Anterior cingulate cortex (tissue), 58 donors: ENCODE measurements at places on chromosomes 7 and 10.

DNA sequence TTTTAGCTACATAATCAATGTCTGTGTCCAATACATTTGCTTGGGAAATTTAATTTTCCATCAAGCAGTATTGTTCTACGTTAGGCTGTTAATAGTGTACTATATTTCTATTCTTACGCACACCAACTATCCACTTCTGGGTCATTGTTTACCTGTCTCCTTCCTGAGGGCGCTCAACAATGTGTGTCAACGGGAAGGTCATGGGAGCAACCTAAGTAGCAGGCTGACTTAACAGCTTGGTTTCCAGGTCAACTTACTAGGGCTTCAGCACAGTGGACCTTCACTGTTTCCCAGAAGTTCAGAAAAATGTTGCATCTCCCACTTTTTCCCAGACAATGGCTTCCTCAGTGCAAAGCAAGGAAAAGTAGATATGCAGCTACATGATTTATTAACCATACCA is 13.7 kb downstream of the THSD7A start:
- DNase-seq: no peak

DNA sequence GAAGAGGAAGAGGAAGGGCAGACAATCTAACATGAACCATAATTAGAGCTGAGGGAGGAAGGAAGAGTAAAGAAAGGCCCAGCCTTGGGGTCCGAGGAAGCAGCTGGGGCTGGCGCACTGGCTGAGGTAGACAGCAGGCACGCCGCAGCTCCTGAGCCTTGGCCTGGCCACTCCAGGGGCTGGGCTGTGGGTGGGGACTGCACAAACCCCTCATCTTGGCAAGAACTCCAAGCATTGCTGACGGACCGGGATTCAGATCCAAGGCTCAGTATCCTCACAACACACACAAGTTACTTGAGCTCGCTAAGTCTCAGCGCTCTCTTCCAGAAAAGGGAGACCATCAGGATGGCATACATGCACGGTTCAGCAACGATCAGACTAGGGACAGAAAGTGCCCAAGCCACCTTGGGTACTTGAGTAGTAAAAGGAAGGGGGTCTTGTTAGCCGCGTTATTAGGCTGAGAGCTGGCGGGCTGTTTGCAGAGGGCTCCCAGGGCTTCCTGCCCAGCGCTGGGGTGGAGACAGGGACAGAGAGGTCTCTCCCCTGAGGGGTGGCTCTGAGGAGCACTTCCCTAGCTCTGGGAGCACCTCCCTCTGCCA is 4.5 kb downstream of the TNS3 start:
- no peak for DNase-seq

DNA sequence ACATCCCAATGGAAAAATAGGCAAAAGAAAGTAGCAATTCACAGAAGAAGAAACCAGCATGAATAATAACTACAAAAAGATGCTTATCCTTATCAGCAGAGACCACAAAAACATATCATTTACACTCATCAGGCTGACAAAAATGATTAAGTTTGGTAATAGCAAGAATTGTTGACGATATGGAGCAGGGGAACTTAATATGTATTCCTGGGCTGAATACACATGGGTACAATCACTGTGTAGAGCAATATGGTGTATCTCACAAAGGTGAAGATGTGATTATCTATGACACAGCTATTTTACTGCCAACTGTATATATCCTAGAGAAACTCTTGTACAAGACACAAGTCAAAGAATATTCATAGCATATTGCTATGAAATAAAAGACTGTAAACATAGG is 141.8 kb upstream of the NOBOX start:
- no peak for DNase-seq

- DNase-seq: no peak
These were observed 108.9 kb upstream of the FRMD4A start for GRCh38 chr10:14439451-14440259.

DNA sequence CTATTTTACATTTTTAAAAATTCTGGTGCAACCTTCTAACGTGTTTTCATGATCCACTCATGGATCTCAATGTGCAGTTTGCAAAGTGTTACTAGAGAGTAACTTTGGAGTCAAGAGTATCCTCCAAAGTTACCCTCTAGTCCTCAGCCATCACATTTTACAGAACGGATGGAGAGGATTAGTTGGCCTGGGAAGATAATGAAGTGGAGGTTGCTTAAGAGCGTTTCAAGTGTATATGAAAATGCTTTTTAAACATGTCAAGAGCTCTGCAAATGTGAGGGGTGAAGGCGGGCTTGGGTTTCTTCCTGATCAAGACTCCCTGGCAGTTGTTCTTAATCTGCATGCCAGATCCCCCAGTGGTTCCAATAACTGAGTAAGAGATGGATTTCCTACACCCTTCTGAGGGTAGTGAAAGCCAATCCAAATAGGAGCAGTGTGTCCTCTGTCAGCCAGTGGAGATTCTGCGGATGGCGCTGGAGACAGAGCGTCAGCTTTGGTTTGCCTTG is 299.4 kb upstream of the NPVF start:
- DNase-seq: no peak

- no peak for DNase-seq
These were observed 67.6 kb upstream of the C1GALT1 start for GRCh38 chr7:7114575-7115291.

- no peak for DNase-seq
These were observed 83.2 kb downstream of the COBL start for GRCh38 chr7:51233374-51233773.

- DNase-seq: no peak
These were observed 12.2 kb downstream of the PDZD8 start for GRCh38 chr10:117363028-117363427.

- no peak for DNase-seq
These were observed 121.8 kb downstream of the UBE2H start for GRCh38 chr7:129830949-129831348.

GRCh38 chr7:84847038-84847437 is 339.8 kb downstream of the SEMA3D start:
- no peak for DNase-seq

- peak; percentile 93 for DNase-seq
These were observed at the start of gene CCSER2 for GRCh38 chr10:84328418-84329195. CCSER2 (plus strand) TSS chr10:84328589; CDS start chr10:84371053, 42,464 bp downstream.

GRCh38 chr7:73526896-73527821 is 5.1 kb upstream of the BAZ1B start:
- DNase-seq: no peak

DNA sequence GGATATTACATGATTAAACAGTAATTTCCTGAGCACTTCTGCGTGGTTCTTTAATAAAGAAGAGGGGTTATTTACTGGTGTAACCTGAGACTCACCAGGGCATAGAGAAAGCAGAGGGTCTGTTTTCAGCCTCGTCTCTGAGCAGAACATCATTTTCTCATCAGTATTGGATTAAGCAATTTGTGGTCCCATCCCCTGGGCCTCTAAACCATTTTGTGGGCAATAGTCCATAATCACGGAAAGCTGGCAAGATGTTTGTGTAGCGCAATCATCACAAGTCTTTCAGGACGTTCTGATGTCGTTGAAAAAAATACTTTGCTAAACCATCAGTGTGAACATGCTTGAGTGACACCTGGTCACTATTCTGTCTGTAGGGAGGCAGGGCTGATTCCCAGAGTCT is 37.1 kb upstream of the SEC61G start:
- no peak for DNase-seq

DNA sequence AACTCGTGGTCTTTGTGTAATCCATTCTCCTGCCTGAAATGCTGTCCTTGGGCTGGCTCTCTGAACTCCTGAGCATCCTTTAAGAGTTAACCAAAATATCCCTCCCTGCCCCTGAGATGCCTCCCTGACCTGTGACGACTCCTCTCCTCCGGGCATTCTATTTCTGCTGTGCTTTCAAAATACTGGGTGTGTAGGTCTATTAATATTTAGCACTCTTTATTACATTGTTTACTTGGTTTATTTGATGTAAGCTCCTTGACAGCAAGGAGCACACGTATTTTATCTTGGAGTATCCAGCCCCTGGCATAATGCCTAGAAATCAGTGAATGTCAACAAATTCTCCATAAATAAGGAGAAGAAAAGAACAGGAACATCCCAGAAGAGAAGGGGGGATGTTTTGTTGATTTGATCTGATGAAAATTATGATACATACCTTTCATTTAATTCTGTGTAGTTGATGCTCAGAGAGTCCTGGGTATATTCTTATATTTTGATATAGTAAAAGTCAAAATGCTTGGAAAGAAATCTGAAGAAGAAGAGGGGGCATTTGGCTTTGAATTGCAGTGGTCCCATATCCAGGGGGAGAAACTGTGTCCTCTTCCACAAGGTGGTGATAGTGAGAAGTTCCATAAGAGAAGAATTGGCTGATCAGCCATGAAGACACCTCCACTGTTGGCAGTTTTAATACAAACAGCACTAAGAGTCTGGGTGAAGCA is 107.7 kb upstream of the MPP7 start:
- no peak for DNase-seq

DNA sequence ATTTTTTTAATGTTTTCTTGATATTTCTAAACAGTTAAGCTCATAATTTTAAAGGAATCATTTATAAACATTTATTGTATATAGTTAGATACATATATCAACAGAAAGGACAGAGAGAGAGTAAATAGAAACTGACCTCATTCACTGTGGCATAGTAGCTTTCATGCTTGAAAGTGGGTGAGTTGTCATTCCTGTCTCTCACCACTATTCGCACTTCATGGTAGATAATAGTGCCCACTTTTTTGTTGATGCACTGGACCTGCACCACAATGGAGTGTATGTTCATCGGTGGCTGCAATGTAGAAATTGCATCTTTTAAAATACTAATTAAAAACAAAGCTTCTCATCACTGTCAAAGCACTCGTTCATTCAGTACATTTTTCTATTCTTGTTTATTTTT is 432.0 kb downstream of the PCDH15 start:
- no peak for DNase-seq
